ENCODE measurements at places on chromosomes 12 and 14.

DNA sequence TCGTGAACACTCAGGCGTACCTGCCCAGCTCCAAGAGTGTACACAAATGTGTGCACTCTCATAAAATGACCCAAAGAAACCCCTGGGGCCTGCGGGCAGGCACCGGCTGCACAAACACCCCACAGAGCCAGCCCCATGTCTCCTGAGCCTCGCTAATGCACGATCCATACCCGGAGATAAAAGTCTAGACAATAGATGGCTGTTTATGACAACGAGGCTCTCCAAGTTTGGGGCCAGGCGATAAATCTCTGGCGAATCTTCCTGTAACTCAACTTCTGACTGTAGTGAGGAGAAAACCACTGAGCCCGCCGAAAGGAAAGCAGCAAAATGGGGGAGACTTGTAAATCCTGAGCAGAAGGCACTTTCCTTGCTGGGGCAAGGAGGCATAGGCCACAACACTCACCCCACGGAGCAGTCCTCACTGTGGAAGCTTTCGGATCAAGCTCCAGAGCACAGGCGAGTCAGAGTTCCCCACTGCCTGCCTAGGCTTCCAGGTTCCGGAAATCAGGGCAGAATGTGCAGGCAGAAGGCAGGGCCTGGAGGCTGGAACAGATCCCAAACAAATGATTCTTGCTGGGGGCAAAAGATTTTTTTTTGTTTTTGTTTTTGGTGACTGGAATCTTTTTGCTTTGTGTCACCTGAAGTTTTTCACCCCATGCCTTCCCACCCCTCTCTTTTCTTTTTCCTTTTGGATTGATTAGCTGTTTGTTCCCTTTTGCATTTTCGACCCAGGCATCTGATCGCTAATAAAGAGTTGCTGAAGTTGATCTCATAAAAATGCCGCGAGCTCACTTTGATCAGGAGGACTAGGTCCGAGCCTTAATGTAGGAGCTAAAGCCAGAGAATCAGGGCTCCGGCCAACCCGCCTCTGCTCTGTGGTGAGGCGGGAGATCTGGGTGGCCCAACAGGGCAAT, 4.5 kb upstream of the HOXC11 start:
- DNase-seq = no peak

GRCh38 chr12:90970471-90970870, 15.5 kb upstream of the CCER1 start:
- no peak for DNase-seq

DNA sequence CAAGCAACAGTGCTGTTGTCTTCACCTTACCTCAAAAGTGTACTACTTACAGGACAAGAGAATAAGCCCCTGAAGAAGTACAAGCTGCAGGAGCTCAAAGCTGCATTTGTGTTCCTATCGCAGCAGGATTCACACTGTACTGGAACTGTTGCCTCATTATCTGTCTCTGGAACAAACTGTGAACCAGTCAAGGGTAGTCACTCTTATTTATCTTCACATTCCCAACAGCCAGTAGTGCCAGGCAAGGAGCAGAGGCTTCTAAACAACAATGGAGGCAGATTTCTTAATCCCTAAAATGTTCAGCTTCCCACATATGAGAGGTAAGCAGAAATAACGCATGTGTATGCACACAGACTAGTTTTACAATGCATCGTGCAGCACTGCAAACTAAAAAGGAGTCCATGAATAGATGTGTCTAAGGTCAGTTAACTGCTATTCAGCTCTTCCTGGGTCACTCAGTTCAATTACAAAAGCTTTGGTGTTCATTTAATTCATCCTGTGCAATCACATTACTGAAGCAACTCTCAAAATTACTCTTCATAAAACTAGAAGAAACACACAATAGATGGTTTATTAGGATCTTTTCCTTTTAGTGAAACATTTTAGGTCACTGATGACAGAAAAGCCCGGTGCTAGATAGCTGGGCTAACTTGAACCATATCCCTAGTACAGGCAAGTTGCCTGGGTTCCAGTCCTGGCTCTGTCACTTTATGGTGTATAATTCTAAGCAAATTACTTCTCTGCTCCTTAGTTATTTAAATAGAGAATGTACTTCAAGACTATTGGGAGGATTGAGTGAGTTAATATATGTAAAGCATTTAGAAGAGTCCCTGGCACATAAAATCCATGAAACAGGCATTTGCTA, 2.7 kb downstream of the APPL2 start:
- no peak for DNase-seq

- peak; percentile 18 for DNase-seq
These were observed 603 bp upstream of the LRR1 start for GRCh38 chr14:49598189-49598484.

- DNase-seq = no peak
These were observed 9.3 kb downstream of the ISCU start for GRCh38 chr12:108571609-108572165.

- no peak for DNase-seq
These were observed 2.6 kb downstream of the SDR39U1 start for GRCh38 chr14:24439830-24440605.

- DNase-seq = no peak
These were observed 137.6 kb upstream of the TBX3 start for GRCh38 chr12:114821570-114821969.

- DNase-seq = peak; percentile 29
These were observed 18.0 kb downstream of the TRAF3 start for GRCh38 chr14:102795060-102795925.

- DNase-seq = peak; percentile 69
These were observed 472 bp downstream of the MBD6 start for GRCh38 chr12:57522887-57523705.

DNA sequence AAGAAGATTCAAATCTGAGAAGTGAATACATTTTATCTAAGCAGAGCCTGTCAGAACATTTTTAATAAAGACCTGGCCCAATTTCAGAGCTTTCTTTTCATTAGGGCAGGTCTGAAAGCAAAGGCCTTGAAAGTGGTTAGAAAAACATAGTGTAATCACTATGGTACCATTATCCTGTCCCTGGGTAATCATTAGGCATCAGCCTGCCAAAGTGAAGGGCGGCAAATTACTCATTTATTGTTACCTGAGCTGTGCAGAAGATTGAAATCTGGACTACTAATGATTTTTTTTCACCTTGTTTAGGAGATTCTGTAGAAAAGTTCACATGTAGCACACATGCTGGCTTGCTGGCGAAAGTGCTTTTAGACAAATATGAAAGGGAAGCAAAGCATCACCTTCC, 92.6 kb upstream of the PRKD1 start:
- DNase-seq = no peak

- DNase-seq = no peak
These were observed 23.9 kb downstream of the SERPINA10 start for GRCh38 chr14:94269156-94269555.

DNA sequence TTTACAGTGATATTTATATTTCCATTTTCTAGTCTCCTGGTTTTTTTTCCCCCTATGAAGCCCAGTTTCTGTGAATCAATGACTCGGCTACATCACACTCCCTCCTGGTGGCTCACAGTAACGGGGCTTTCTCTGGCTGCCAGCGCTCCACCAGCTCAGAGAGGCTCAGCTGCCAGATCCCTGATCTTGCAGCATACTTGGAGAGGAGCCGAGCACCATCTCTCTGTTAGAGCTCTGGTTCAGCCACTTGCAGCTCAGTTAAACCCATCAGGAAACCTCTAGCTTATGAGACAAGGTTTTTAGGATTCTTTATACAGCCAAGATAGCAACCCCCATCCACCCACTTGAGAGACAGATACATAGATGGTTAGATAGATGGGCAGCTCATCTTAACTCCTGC, 74.6 kb downstream of the CIT start:
- no peak for DNase-seq

- no peak for DNase-seq
These were observed 493.8 kb downstream of the NPAS3 start for GRCh38 chr14:33432407-33433023.

DNA sequence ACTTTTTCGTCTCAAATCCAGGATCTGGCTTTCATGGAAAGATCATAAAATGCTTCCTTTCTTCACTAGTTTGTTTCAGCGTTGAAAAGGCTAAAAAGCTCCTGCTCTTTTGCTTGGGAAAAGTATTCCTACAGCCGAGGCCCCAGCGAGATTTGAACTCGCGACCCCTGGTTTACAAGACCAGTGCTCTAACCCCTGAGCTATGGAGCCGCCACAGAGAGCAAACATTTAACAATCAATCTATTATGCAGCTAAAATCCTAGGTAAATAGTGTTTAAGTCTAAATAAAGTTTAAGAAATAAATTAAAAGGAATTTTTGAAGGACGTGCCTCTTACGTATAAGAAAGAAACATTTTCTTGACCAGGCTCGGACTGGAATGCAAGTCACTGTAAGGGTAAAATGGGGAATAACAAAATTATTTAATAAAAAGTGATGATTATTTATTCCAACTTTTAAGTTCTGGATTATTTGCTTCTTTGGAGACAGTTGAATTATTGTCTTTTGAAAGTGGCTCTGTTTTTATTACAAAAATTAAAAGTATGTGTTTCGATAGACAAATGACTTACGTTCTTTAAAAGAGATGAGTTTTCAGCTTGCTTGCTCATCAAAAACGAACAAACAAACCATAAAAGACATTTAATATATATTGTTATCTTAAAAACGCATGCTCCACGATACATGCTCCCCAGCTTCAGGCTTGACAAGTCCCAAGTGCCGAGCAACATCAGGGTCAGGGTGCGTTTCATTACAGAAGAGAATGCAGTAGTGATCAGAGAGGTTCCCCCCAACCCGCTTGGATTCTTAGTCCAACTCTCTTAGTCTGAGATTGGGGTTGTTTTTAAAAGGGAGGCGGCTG, 10.2 kb downstream of the OR6S1 start:
- peak; percentile 55 for DNase-seq

DNA sequence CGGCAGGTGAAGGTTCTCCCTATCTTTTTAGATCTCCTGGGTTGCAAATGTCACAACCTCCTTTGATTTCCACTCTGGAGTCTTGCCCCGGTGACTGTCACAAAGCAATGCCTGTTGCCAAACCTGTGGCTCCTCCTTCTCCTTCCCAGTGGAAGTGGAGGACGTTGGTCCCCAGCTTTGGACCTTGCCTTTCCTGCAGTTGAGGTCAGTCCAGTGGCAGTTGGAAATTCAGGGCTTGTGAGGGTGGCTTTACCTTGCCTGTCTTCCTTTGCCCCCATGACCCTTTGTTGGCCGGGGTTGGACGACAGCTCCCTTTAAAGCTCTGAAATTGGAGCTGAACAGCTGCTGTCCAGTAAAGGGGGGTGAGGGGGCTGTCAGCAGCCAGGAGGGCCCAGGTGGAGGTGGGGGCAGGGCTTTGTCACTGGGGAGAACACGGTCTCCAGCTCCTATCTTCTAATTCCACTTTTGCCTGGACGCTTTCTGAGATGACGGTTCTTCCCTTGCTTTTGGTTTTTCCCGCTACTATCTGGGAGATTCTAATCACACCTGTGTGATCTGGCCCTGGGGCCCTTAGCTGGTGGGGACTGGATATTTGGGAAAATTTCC, 4.1 kb downstream of the TEAD4 start:
- no peak for DNase-seq

GRCh38 chr12:89089264-89089663, 263.0 kb downstream of the DUSP6 start:
- no peak for DNase-seq

GRCh38 chr12:54549774-54550451, 512 bp downstream of the PDE1B start:
- DNase-seq = no peak

DNA sequence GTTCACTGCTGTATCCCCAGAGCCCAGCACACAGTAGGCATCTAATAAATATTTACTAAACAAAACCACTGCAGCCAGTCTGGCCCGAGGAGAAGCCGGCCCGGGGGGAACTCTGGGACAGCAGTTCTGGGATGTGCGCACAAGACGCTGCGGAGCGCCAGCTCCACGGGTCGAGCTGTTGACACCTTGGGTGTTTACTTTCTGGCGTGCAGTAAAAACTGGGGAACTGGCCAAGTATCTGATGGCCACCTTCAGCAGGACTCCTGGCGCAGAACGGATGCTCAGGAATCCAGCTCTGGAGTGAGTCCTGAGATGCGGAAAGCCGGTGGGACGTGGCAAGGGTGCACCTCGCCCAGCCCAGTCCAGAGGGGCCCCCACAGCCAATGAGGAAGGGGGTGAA, 65.6 kb downstream of the NCOR2 start:
- no peak for DNase-seq

GRCh38 chr12:95699579-95699978, 91.0 kb downstream of the NTN4 start:
- DNase-seq = no peak

DNA sequence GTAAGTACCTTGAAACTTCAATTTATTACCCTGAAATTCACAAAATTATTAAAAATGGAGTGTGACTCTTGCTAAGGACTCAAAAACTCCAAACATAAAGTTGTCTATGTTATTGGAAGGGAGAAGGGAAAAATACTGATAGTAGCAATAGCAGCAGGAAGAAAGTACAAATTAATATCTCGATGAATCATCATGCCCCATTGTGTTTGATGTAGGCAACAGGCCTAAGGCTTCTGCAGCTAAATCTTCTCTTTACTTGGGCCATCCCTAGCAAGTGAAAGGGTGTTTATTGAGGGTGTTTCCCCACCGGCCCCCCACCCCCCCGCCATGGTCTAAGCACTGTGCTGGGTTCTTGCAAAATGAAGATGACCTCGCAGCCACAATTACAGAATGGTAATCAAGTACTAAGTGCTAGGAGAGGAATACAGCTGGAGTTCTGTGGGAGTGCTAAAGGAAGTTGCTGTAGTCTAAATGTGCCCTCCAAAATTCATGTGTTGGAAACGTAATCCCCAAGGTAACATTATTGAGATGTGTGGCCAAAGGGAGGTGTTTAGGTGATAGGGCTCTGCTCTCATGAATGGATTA, 76.5 kb downstream of the SNAPC1 start:
- no peak for DNase-seq

- no peak for DNase-seq
These were observed 79.4 kb downstream of the RBM19 start for GRCh38 chr12:113886721-113887120.

GRCh38 chr12:131372171-131372475, 338.8 kb upstream of the SFSWAP start:
- DNase-seq = no peak

DNA sequence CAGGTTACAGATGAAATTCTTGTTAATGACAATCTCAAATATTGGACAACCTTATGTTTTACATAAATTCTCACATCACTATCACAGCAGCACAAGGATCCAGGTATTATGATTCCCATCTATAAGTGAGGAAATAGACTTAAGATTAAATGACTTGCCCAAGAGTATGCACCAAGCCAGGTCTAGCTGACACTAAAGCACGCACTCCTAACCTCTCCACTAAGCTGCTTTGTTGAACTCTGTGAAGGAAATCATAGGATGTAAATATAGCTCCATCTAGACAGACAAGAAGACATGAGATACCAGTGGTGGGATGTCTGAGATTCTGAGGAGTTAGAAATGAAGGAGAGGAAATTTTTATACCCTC, 87.9 kb downstream of the PHLDA1 start:
- no peak for DNase-seq

- no peak for DNase-seq
These were observed 188.5 kb downstream of the ALX1 start for GRCh38 chr12:85468356-85469157.

GRCh38 chr12:132309596-132310086, 19.7 kb downstream of the GALNT9 start:
- DNase-seq = no peak

- no peak for DNase-seq
These were observed 112.7 kb upstream of the EGLN3 start for GRCh38 chr14:34063470-34064164.

GRCh38 chr14:97866195-97866594, 1069.0 kb downstream of the VRK1 start:
- DNase-seq = no peak

- DNase-seq = no peak
These were observed 99.3 kb downstream of the TBX5 start for GRCh38 chr12:114306646-114307045.

GRCh38 chr12:18939051-18939450, 190.5 kb upstream of the PLEKHA5 start:
- DNase-seq = no peak
